Foreskin fibroblast (primary cell): ENCODE measurements at places on chromosomes 16 and 17.

GRCh38 chr16:4570688-4571321 is 14.7 kb downstream of the C16orf96 start:
- DNase-seq: peak; percentile 7

DNA sequence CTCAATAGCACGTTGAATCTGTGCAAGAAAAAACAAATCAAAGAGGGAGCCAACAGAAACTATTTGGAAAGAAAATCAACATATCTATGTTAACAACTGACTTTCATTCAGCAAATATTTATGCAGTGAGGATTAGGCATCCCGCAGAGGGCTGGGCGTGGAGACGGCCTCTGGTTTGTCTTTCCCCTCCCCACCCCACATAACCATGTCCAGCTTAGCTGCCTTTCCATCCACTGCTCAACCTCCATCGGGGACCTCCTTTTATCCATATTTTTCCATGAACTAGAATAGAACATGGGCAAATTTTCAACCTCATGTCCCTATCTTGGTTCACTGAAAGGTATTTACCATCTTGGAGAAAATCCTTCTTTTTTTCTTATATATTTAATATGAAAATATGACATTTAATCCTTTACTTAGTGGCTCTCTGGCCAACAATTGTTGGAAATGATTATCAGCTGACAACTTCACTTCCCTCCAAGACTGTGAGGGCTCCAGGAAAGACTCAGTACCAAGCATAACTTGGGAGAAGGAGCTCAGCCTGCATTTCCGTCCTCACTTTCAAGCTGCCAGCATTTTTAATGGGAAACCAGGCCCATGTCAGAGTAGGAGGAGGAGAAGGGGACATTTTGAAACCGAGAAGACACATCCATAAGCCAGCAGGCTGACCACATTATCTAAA is 462.6 kb upstream of the MAF start:
- no peak for DNase-seq

GRCh38 chr16:21281698-21282389 is 3.8 kb upstream of the CRYM start:
- DNase-seq: no peak

DNA sequence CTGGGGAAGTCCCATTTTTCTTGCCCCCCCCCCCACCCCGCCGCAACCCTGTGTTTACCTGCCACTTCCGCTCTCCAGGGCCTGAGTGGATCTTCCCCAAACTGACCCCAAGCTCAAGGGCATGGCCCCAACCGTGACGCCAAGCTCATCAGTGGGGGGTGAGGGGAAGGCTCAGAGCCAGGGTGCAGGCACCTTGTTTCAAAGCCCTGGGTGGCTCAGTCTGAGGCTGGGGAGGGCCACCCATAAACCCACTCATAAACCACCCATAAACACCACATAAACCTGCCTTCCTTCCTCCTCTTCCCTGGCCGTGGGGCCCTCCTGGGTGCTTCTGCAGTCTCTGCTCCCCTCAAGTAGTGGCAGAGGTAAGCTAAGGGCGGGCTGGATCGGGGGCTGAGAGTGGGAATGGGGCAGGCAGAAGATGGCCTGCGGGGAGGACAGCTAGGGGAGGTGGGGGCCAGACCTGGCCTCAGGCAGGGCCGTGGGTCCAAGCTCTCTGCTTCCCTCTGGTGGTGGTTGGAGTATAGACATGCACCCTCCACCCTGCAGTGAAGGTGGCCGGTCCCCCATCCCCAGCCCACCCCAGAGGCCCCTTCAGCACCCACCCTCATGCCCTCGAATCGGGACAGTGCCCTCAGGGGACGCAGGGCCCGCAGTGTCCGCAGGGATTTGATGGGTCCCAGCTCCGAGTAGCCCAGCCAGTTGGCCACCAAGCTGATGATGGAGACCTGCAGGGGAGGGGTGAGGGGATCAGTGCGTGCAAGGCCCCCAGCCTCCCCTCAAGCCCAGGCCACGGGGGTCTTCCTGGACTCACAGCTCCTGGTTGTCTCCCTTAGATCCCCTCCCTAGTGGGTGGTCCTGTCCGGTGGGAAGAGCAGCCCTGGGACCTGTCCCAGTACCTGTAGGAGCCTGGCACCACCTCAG is 14.6 kb upstream of the CD79B start:
- no peak for DNase-seq

GRCh38 chr16:47045023-47045422 is 71.5 kb upstream of the DNAJA2 start:
- DNase-seq: peak; percentile 52

- no peak for DNase-seq
These were observed 48.1 kb downstream of the XPO6 start for GRCh38 chr16:28163699-28164098.

GRCh38 chr17:49741009-49741691 is 22.8 kb downstream of the FAM117A start:
- DNase-seq: peak; percentile 36

GRCh38 chr16:30773826-30774225 is 11.7 kb downstream of the RNF40 start:
- DNase-seq: no peak

DNA sequence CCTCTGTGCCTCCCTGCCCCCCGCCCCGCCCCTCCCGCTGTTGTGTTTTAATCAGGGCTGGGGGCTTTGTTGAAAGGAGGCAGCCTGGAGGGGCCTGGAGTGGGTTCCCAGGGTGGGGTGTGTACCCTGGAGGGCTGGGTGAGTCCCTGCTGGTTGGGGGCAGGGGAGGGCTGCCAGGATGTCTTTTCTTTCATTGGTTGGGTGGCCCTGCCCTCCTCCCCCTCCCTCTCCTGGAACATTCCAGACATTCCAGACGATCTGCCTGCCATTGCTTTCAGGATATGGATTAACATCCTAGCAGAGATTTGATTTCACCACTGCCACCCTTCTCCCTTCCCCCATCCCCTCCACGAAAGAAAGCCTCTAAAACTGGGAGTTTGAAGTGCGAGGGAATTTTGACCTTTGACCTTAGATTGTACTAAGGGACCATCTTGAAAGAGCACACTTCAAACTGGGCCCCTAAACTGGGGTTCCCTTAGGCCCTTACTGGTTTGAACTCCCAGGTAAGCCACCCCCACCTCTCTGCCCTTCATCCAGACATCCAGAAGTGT is 25.3 kb downstream of the IGF2BP1 start:
- DNase-seq: peak; percentile 67

DNA sequence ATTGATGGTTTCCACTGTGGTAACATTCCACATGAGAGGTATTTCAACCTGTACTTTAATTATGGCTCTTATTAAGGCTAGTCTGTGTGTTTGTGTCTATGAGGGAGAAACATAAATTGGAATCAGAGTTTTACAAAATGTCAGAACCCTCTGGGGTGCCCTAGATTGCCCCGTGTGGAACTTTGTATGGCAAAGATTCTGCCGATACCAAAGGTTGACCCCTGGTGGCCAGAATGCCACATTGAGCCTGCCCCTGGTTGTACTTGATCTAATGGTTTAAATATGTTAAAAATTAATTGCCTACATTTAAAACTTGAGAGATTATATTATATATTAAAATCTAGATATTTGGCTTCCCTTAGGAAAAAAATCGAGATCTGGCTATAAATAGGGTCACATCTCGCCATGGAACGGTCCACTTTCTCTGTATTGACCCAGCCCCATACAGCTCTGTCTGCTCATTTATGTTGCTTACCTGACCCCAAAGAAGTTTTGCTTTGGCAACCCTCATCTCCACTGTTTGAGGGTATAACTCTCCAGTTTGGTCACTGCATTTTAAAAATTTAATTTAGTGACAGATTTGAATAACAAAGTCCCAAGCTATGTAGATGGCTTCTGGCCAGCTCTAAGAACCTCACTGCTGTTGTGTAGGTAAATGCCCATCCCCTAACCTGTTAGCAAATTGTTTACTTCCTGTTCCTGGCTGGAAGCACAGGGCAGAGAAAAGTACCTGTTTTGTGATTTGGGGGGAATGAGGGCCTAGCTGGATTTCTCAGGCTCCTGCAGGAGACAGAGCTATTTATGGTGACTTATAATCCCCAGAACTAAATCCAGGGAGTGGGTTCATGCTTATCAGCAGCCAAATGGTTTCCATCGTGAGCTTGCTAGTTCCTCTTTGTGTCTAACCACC is 95.0 kb downstream of the PLCG2 start:
- peak; percentile 73 for DNase-seq

GRCh38 chr17:79792984-79793923 is 3.6 kb downstream of the CBX8 start:
- peak; percentile 78 for DNase-seq

DNA sequence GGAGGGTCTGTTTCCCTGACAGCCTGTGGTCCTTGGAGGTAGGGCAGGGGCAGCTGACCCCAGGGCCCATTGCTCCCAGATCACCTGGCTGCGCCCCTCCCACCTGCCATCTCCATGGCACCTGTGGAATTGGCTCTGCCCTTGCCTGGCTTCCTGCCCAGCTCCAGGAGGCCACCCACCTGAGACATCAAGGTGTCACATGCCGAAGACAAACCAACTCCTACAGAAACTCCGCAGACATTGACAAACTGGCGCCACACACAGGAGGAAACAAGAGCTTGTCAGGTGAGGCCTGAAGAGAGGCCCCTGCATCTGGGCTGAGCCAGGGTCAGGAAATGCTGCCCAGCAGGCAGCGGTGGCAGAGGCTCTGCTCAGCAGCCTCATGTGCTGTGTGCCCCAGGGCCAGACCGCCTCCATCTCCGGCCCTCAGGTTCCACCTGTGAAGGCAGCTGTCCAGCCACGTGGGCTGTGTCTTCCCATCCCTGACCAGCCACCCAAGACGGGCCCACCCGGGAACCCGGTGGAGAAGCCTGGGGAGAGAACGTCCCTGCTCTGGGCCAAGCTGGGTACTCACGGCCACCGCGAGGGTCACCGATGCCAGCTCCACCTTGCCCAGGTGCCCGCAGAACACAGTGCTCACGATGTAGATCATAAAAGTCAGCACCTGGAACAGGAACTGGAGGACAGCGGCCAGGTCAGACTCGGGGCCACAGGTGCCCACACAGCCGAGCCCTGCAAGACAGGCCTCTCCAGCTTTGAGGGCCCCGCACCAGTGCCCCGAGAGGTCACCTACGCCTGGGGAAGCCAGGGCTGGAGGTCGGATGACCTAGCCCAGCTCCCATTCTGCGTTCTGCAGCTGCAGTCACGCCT is 1.6 kb downstream of the SLC47A2 start:
- DNase-seq: no peak

GRCh38 chr16:81593481-81593880 is 148.9 kb downstream of the CMIP start:
- no peak for DNase-seq

GRCh38 chr17:31412511-31412910 is 21.0 kb downstream of the RAB11FIP4 start:
- DNase-seq: no peak

DNA sequence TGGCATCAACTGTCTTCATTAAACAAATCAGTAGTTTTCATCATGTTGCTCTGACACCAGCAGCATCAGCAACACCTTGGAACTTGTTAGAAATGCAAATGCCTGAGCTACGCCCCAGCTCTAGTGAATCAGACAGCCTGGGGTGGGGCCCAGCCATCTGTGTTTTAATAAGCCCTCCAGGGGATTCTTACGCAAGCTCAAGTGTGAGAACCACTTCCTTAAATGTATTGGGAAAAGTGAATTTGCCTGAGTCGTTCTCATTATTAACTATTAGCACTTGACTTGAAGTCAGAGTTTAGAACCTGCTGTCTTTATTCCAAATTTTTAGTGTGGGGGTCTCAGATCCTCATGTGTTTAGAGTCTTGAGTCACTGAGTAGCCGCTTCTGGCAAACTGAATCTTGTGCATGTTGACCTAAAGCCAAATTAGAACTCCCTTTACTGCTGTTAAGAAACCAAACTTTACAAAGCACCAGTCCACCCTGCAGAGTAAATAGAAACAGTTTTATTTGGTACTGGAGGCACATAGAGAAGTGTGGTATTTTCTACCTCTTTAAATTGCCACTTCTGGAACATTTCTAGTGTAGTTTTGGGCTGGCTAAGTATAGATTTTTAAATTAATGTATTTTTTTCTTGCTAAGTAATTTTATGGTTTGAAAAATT is 137.4 kb upstream of the COX10 start:
- peak; percentile 77 for DNase-seq

DNA sequence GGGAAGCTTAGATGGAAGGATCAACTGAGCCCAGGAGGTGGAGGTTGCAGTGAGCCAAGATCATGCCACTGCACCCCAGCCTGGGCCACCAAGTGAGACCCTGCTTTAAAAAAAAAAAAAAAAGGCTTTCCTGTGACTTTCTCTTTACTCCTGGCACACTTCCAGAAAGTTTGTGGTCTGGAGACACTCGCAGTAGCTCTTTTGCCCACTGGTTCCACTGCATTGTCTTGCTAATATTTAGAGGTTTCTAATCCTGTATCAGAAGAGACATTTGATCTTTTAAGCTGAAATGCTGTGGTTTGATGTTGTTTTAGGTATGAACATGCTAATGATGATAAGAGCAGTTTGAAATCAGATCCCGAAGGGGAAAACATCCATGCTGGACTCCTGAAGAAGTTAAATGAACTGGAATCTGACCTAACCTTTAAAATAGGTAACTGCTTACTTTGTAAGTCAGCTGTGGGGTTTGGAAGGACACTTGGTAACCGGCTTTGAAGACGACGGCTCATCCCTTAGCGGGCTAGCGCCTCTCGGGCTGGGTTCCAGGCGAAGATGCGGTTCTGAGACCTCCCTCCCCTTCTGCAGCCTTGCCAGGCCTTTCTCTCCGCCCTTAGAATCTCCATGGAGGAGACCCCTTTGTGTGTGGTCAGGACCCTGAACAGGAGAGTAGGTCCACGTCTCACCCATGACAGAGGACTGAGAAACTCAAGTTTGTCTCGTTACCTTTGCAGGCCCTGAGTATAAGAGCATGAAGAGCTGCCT is 23.1 kb downstream of the NTAN1 start:
- no peak for DNase-seq

DNA sequence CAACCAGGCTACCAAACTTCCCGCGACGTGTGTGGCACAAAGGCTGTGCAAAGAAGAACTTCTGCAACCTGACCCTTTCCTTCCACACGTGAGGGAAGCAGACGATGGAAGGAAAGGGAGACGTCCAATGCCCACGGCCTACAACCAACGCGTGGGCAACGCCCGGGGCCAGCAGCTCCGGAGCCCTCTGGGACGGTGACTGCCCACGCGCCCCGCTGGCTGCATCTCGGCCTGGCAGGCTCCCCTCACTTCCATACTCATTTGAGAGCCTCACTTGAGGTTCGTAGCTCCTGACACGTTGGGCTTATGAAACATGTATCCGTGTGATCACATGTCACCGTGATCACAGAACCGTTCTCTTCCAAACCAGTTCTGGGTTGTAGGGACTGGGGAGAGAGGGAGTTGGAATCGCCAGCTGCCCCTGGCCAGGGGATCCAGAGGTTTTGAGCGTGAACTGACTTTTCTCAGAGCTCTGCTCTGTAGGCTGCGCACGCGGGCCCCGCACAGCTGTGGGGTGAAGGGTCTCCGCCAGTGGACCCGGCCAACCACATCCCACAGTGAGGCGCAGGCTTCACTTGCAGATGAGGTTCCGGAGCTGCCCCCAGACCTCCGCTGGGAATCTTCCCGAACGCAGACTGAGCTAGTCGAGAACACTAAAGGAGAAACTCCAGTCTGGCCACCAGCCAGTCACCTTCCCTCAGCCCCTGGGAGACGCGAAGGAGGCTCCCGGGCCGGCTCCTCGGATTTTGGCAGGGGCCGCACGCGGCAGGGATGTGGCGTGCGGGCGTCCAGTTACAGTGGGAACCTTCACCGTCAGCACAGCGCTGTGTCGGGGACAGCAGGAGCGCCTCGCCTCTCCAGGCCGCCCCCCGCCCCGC is 1.0 kb downstream of the LMF1 start:
- DNase-seq: no peak
